ENCODE measurements at places on chromosomes 13 and 19.

DNA sequence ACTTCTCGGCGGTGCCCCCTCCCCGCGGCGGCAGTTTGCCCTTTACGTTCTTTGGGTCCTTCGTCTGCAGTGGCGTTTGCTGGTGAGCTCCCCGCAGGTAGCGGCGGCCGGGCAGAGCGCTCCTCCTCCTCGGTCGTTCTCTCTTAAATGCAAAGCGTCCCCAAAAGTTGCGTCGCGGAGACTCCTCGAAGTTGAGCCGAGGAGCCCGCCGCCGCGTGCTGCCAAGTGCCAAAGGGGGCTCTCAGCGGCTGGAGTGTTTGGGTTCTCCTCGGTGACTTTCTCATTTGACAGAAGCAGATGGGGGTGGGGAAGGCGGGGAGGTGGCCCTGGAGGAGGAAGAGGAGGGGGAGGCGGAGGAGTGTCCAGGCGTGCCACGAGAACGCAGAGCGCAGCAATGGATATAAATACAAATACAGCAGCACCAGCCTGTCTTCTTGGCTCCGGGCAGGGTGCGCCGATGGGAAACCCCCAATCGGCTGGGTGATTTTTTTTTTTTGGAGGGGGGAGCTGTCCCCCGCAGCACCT lies at the start of gene SOX21:
TSS of gene SOX21 (minus strand) at position 259 of the 525 bp plus-strand sequence. CDS start 496 bp downstream, outside the sequence.
- no peak for DNase-seq

GRCh38 chr13:106234636-106235035 lies 300.8 kb downstream of the EFNB2 start:
- DNase-seq = no peak

DNA sequence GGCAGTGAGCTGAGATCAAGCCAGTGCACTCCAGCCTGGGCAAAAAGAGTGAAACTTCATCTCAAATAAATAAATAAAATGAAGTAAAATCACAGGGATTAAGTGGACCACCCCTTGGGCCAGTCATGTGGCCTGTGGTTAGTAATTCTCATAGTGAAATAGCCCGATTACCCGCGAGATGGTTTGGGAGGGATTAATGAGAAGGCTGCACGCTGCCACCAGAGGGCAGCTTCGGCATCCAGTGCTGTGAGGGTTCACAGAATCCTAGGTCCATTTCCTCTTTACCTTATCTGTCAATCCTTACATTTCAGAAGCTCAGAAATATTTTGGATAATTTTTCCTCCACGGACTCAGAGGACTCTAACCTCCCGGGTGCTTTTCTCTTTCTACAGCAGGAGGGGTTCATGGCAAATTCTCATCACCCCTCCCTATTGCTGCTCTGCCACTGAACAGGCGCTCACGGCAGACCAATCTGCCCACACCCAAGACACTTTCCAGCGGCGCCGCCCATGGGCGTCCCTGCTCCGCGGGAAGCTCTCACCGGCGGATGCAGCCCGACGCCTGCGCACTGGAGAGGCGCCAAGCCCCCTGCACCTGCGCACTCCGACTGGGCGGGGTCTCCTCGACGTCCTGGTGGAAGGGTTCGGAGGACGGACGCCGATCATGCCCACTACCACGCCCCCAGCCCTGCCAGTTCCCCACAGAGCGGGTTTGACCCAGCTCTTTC lies 11.0 kb downstream of the ZNF835 start:
- no peak for DNase-seq

GRCh38 chr19:19746286-19747213 lies 13.6 kb upstream of the ZNF14 start:
- no peak for DNase-seq

DNA sequence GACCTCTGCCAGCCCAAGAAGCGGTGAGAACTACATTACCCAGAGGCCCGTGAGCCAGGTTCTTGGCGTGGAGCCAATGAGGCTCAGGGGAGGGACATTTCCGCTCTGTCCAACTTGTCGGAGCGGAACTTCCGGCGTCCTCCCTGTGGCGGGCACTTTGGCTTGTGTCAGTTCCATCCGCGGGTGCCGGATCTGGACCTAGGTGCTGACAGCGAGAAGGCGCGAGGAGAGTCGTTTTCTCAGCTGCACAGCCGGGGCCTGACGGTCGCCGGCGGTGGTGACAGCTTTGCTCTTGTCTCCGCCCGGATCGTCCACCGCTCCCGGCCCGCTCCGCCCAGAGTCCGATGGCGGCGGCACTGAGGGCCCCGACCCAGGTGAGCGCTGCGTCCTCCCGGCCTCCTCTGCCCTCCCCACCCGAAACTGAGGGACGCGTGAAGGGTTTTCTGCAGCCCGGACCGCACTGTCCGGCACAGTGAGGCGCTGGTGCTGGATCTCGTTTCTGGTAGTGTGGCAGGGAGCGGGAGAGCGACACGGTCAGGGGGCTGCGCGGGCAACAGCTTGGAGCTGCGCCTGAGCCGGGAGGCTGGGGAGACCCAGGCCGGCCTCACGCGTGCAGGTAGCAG lies at the start of gene ZNF530:
TSS of gene ZNF530 (plus strand) at position 125 of the 623 bp plus-strand sequence. CDS start 4,461 bp downstream, outside the sequence.
- peak; percentile 76 for DNase-seq

GRCh38 chr13:74040200-74040599 lies 94.0 kb downstream of the KLF12 start:
- no peak for DNase-seq

- DNase-seq = no peak
Observed at GRCh38 chr13:93378184-93378583, 151.6 kb downstream of the GPC6 start.

GRCh38 chr19:52936151-52936953 lies 13.1 kb upstream of the ZNF888 start:
- no peak for DNase-seq

DNA sequence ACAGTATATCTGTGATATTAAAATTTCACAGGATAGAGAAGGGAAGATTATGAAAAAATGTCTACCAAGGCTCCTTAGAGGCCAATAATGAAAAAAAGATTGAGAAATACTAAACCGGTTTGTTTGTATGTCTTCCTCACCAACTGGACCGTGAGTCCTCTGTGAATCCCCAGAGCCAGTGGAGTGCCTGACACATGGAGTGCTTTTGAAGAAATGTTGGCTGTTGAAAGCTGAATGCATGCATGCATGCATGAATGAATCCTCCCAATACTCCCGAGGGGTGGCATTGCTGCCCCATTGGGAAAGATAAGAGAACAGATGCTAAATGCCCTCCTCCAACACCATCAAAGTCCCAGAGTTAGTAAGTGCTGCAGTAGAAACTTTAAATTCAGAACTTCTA lies 152.7 kb upstream of the SERP2 start:
- DNase-seq = no peak

GRCh38 chr19:50967929-50968715 lies 1.3 kb downstream of the KLK6 start:
- DNase-seq = no peak

DNA sequence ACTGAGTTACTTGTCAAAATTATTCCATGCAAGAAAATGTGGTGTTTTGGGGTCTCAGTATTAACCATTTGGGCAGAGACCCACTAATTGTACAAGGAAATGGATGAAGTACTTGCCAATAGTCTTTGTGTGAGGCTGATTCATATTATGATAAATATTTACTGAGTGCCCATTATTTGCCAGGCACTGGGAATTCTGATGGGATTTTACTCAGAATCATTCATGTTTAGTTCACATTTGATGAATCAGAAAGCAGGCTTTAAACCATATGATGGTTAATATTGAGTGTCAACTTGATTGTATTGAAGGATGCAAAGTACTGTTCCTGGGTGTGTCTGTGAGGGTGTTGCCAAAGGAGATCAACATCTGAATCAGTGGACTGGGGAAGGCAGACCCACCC lies 66.2 kb upstream of the SOX21 start:
- DNase-seq = no peak

DNA sequence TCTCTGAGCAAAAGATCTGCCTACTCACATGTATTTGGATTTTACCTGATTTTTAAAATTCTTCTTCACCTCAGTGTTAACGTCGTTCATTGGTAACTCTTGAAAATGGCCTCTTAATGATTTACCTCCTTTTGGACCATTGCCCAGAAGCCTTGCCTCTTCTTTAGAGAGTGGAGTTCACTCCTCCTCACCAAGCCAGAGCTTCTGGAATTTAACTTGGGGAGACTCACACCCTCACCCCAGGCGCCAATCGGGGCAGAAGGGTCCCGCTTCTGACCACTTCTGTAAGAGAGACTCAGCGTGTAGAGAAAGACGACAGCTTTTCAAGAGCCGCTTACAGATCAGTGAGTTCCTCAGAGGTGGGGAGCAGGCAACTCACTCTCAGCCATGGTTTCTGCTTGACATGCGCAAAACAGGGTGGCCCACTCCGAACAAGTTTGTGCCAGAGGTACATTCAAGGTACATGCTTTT lies 2.7 kb downstream of the PNMA8C start:
- no peak for DNase-seq

- no peak for DNase-seq
Observed at GRCh38 chr13:73833325-73834070, 300.7 kb downstream of the KLF12 start.

DNA sequence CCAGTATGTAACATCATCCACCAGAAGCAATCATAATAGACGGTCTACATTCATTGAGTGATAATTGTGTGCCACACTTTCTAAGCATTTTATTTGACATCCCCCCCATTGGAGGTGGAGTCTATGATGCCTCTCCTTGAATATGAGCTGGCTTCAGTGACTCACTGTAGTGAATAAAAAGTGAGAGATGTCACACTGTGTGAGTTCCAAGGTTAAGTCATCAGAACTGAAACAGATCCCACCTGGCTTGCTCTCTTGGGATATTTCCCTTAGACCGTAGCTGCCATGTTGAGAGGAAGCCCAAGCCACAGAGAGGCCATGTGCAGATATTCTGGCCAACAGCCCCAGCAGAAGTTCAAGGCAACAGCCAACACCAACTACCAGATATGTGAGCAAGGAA lies 12.6 kb downstream of the RTBDN start:
- no peak for DNase-seq

DNA sequence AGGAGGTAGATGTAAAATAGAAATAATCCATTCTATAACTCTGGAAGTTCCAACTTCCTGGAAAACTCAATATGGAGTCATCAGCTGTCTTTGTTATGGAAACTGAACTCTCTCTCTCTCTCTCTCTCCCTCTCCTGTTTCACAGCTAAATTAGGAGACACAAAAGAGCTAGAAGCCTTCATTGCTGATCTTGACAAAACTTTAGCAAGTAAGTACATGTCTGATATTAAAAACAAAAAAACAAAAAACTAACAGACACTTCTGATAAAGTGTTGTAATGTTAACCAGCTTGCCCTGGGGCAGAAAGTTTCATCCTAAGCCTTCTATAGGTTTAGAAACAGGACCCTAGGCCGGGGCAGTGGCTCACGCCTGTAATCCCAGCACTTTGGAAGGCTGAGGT lies 11.3 kb downstream of the RGCC start:
- no peak for DNase-seq

DNA sequence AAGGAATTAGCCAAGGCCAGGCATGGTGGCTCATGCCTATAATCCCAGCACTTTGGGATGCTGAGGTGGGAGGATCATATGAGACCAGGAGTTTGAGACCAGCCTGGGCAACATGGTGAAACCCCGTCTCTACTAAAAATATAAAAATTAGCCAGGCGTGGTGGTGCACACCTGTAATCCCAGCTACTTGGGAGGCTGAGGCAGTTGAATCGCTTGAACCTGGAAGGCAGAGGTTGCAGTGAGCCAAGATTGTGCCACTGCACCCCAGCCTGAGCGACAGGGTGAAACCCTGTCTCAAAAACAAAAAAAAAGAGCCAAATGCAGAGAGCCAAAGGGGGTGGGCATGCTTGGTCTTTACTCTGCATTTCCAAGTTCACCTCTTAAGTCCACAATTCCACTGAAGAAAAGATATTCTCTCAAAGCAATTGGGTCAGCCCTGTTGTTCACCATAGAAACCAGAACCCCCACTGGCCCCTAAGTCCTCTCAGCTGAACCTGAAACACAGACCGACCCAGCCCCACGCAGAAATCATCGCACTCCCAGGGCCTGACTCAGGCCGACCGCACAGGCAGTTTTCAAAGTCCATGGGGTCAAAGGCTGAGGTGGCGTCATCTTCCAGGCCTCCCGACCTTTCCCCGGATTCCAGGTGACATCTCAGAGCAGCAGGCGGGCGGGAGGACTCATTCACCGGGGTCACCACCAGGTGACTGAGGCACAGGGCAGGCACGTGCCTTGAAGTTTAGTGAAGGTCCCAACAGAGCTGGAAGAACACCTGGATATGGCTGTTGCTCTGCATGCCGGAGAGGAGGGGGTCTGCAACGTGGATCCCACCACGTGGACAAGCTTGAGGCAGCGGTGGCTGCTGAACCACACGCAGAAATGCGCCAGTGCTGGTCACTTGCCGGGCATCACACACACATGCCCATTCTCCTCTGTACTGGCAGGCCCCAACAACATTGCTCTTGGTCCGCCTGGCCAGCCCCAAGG lies 33.1 kb downstream of the SLC25A42 start:
- no peak for DNase-seq

GRCh38 chr13:48542581-48543341 lies 9.9 kb upstream of the RCBTB2 start:
- DNase-seq = no peak

DNA sequence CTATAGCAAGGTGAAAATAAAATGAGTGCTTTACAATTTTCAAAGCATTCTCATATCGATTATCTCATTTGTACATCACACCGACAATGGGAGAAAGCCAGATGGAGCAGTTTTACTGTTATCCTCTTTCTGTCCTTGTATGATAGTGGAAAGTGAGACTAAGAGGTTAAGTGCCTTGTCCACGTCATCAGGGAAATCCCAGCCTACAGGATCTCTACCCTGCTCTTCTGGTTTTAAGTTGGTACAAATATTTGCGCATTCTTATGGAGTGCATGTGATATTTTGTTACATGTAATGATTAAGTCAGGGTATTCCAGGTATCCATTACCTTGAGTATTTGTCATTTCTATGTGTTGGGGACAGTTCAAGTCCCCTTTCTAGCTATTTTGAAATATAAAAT lies 12.4 kb upstream of the ENOX1 start:
- no peak for DNase-seq

DNA sequence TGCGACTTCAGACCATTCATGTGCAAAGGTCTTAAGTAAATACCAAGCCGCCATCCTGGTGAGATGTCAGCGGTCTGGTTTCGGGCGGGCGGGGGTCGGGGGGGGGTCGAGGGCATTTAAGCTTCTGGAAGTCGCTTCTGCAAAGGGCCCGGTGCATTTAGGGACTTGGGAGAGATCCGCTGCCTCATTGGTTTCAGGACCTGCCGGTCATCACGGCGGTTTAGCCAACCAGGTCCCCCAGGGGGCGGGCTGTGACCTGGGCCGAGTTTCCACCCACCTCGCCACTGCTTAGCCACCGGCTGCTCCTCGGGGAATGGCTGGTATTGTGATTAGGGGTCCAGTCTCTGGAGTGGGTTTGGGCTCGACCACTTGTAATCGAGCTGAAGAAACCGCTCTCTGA lies 7.8 kb downstream of the ANKLE1 start:
- no peak for DNase-seq

DNA sequence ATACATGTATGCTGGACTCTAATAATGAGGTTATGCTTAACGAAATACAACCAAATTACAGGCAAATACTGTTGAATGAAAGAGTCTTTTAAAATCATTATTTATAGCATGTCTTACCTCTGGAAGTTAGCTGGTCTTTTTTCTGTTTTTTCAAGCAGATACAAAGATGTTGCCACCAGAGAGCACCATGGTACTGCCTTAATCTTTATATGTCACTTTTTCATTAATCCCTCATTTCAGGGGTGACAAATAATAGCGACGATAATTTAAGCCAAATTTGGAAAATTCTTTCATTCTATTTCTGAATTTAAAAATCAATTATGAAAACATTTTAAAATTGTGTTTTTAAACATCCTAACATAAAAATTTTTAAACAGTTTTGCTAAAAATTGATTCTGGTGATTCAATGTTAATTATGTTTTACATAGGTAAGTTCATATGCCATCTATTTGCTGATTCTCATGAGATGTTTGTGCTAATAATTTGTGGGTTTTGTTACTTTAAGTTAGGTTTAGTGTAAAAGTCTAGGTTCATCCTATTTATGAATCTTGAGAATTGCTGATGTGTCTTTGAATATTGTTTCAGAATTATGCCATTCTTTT lies 379.3 kb upstream of the SGCG start:
- DNase-seq = no peak

All from activated CD8-positive, alpha-beta memory T cell treated with anti-CD3 and anti-CD28 coated beads for 4 hours (primary cell).